ENCODE measurements at places on chromosomes 4 and X.

- DNase-seq: peak; percentile 98
These were observed 83.6 kb upstream of the GUCY1A1 start for GRCh38 chr4:155582971-155583437.

- no peak for DNase-seq
These were observed 131.6 kb upstream of the GRID2 start for GRCh38 chr4:92172203-92172602.

GRCh38 chrX:2848871-2849301 lies 20.2 kb downstream of the GYG2 start:
- no peak for DNase-seq

GRCh38 chrX:12011075-12011474 lies 127.2 kb upstream of the FRMPD4 start:
- no peak for DNase-seq

DNA sequence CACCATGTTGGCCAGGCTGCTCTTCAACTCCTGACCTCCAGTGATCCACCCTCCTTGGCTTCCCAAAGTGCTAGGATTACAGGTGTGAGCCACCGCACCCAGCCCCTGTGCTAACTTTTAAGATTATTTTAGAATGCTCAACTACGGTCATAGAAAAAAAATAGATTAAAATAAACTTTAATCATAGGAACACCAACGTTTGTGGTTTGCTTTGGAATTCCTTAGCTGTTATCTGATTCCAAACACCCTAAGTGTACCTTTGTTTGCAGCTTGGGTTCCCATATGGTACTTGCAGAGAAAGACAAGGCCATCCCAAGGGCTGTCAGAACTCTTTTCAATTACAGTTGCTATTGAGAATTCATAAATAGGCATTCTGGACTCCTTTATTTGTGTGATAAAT lies 90.1 kb upstream of the EFHC2 start:
- DNase-seq: no peak

DNA sequence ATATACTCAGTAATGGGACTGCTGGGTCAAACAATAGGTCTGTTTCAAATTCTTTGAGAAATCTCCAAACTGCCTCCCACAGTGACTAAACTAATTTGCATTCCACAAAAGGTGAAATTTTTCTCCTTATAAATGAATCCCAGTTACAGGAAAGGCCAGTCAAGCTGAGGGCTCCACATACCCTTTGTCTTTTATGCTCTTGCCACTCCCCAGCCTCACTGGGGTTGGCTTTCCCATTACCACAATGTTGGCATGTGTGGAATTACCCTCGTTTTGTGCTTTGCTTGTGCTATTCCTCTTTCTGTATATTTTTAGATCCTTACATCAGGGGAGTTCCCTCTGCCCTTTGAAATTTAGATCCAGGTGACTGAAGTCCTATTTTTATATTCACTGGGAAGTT lies 220.2 kb upstream of the LCORL start:
- DNase-seq: no peak

DNA sequence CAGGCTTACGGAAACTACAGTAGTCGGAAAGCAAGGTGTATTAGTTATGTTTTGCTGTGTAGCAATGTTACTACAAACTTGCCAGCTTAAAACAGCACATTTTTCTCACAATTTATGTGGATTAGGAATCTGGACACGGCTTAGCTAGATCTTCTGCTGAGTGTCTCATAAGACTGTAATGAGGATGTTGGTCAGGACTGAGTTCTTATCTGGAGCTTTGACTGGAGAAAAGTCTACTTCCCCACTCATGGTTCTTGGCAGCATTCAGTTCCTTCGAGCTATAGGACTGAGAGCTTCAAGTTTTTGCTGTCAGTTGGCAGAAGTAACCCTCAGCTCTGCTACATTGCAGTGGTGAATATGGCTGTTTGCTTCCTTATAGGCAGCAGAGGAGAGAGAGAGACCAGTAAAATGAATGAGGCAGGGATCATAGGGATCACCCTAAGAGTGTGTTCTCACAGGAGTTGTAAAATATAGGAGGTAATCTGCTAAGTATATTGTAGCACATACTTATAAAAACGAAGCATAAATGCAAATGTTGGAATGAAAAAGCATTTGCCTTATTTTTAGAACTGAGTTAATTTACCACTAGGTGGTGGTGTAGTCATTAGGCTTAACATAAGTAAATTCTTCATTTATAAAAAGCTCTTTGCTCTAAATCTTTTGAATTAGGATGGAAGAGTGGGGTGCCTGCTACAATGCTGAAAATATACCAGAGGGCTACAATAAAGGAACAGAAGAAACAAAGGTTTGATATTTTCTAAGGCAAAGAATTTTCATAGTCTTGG lies 38.6 kb downstream of the ALG13 start:
- no peak for DNase-seq

GRCh38 chrX:68079961-68080360 lies 353.3 kb downstream of the OPHN1 start:
- DNase-seq: no peak

- DNase-seq: peak; percentile 51
These were observed 57.3 kb upstream of the SLIT2 start for GRCh38 chr4:20194123-20195013.

DNA sequence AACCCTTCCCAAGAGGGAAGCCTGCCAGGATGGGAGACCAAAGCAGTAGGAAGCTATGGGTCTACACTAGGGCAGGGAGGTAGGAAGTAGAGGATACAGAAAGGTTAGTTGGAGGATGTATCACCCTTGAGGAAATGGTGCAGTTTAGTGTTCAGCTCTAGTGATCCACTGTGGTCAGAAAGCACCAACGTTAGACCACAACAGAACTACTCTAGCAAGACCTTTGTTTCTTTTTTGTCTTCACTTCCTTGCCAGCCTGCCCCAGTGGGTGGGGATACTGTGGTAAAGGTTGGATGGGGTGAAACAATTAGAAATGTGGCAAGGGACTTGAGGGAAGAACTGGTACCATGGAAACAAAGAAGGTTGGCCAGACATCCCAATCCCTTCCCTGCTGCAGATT lies 83.3 kb downstream of the DDIT4L start:
- DNase-seq: no peak

- DNase-seq: no peak
These were observed 229.4 kb upstream of the PSAPL1 start for GRCh38 chr4:7664106-7664505.

DNA sequence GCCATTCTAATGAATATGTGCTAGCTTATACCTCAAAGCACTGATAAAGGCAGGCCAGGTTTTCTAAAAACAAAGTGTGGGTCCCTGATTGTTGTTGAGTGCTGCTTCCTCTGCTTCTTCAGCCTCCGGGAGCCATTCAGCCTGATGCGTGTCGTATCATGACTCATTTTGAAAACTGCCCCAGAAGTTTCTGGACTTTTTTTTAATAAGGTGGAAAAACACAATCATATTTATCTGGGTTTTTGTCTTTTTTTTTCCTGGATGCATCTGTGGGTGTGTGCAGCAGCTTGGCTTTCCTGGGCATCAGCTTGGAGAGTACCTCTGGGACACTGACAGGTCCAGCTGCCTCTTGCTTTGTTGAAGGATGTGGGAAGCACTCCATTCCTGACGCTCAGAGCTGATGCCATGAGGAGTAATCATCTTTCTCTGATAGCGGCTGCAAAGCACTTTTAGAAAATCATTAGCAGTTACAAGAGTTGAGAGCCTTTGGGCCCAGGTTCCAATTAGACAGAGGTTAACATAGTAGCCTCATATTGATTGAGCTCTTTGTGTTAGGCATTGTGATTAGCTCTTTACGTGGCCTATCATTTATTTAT lies 66.9 kb downstream of the PARM1 start:
- no peak for DNase-seq

DNA sequence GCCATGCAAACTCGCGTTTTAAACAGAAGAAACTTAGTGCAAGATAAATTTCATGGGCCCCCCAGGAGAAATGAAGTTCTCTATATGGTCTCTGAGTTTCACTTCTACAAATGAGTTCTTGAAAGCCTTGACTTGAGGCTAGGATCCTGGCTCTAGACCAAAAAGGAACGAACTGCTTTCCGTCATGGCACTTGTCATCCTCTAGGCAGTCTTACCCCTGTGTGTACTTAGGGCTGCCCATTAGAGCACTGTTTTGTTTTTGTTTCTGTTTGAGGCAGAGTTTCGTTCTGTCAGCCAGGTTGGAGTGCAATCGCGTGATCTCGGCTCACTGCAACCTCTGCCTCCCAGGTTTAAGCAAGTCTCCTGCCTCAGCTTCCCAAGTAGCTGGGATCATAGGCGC lies 29.0 kb downstream of the RNF4 start:
- DNase-seq: peak; percentile 91

GRCh38 chr4:83152746-83153145 lies 38.2 kb upstream of the PLAC8 start:
- DNase-seq: peak; percentile 88

DNA sequence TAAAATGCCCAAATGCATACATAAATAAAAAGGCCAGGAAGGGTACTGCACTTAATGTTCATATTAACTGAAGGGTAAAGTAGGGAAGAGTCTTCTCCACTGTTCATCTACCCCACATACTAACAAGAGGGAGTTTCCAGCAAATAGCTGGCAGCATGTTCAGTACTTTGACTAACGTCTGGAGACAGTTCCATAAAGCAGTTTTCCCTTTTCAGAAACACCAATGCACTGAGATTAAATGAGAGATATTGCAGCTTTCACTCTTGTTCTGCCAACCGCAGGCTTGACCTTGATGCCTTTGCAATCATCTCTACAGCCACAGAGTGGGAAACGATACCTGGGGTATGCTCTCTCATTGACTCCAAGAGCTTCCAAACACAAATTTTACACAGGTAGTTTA lies 2123.1 kb upstream of the TENM3 start:
- DNase-seq: no peak

- no peak for DNase-seq
These were observed 9.6 kb upstream of the SGMS2 start for GRCh38 chr4:107815158-107815557.

DNA sequence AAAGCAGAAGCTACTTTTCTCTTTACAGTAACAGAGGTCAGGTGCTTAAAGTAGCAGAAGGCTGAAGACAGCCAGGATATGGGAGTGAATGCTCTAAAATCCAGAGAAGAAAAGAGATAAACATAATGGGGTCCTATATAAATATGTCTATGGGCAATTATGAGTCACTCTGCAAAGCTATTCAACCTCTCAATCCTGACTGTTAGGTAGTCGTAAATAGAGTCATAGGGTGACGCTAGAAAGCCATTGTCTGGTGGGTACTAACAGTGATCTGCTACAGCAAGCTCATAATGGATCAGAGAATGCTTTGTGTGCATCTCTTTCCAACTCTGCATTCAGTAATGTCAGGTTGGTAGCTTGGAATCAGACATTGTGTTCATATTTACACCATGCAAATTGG lies 53.5 kb upstream of the PDE5A start:
- no peak for DNase-seq

- DNase-seq: no peak
These were observed 7.4 kb upstream of the PDE6B start for GRCh38 chr4:617644-618641.

DNA sequence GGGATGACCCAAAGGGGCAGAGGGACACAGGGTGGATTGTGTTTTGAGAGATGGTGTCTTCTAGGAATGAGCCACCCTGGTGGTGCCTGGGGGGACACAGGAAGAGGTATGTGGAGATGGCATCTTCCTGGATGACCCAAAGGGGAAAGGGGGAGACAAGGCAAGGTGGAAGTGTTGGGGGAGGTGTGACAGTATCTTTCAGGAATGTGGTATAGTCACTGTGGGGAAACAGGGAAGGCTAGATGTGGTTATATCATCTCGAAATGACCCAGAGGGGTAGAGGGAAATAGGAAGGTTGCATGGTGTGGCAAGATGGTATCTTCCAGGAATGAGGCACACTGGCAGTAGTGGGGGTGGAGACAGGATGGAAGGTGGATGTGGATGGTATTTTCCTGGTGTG lies 62.9 kb downstream of the MAOA start:
- DNase-seq: no peak

- DNase-seq: no peak
These were observed 15.3 kb downstream of the ADAMTS3 start for GRCh38 chr4:72553540-72554337.

DNA sequence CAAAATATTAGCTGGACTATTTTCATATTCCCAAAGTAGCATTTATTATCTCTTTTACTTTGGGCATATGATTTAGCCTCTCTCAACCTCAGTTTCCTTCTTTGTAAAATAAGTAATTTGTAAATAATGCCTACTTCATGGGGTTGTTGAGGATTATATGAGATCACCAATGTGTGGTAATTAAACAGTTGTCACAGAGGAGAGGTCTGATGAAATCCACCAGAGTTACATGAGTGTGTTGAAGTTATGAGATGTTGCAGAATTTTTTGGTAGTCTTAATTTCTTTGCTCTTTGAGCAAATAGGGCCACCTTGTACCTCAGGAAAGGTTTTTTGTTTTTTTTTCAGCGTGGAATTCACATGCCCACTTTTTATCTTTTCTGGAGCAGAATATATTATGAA lies 1.4 kb downstream of the COX7B start:
- peak; percentile 78 for DNase-seq

DNA sequence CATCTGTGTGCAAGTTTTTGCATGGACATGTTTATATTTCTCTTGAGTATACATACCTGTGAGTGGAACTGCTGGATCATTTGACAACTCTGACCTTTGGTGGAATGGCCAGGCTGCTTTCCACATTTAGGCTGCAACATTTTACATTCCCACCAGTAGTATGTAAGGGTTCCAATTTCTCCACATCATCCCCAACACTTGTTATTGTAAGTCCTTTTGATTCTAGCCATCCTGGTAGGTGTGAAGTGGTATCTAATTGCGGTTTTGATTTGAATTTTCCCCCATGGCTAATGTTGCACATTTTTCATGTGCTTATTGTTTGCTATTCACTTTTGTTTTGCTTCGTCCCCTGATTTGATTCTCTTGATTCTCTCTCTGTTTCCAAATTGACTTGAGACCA lies 16.4 kb downstream of the DLG3 start:
- no peak for DNase-seq

DNA sequence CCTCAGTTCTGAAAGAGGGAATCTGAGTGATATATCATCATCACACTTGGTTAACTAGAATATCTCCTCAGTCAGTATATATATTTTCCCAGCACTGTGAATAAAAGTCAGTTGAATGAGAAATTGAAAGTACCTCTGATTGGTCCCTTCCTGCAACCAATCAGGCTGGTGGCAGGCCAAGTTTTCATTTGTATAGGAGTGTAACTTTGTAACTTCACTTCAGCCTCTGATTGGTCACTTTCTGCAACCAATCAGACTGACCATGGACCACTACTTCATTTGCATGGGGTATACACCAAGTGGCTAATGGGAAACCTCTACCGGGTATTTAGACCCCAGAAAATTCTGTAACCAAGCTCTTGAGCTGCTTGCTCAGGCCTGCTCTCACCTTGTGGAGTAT lies 2.0 kb upstream of the PGK1 start:
- peak; percentile 25 for DNase-seq

- DNase-seq: no peak
These were observed 109.0 kb upstream of the MAMLD1 start for GRCh38 chrX:150253959-150254620.

GRCh38 chr4:149765630-149766029 lies 50.0 kb downstream of the IQCM start:
- no peak for DNase-seq

DNA sequence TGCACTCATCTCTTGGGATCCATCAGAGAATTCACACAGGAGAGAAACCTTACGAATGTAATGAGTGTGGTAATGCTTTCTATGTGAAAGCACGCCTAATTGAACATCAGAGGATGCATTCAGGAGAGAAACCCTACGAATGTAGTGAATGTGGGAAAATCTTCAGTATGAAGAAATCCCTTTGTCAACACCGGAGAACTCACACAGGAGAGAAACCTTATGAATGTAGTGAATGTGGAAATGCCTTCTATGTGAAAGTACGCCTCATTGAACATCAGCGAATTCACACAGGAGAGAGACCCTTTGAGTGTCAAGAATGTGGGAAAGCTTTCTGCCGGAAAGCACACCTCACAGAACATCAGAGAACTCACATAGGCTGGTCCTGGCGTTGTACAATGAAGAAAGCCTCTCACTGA lies 42.8 kb downstream of the ZNF157 start:
- DNase-seq: no peak
